ENCODE measurements at places on chromosomes 12 and 14.

DNA sequence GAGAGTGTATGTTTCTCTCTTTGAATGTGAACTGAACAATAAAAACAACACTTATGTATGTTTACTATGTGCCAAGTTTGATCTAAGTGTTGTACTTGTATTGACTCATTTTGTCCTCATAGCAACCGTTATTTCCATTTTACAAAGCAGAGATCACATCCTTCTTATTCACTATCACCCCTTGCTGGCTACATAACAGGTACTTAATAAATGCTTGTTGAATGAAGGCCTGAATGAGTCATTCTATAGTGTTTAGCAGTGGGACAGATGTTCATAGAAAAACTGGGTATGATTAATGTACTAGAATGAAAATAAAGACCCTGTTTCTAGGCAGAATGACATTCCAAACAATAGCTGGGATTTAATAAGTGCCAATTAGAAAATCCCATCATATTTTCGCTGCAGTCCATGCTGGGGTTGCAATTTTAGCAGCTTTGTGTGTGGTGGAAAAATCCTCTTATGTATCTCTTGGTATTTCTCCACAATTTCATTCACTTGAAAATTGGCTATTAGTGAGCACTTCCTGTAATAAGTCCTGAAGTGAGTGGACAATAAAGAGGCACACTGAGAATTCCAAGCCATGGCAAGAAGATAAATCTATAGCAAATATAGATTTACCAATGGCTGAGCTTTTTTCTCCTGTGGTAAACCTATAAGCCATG, 86.0 kb downstream of the FAR2 start:
- DNase-seq = no peak

- no peak for DNase-seq
Measured at GRCh38 chr14:43540948-43541347, 966.1 kb downstream of the FSCB start.

GRCh38 chr14:71362920-71363584, 455.8 kb downstream of the PCNX1 start:
- no peak for DNase-seq

DNA sequence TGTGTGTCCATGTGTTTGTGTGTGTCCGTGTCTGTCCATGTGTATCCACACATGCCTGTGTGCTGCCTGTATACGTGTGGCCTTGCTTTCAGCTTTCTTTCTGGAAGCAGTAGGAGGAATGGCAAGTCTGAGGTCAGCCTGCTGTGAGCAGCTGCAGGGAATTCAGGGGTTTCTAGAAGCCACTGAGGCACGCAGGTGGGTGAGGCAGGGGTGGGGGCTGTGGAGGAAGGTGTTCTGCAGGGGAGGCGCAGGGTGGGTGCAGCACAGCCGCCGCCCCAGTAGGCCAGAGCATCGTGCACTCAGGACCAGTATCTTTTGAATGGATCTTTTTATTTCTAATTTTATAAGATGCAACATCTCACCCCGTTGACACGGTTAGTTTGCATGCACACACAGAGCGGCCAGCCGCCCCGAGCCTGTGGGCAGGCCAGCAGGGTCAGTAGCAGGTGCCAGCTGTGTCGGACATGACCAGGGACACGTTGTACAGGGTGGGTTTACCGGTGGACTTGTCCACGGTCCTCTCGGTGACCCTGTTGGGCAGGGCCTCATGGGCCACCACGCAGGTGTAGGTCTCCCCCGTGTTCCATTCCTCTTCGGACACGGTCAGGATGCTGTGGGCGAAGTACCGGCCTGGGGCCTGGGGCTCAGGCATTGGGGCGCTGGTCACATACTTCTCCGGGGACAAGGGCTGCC, 327.7 kb downstream of the TMEM121 start:
- DNase-seq = no peak

- no peak for DNase-seq
Measured at GRCh38 chr14:104600141-104600643, 4.4 kb downstream of the TMEM179 start.

DNA sequence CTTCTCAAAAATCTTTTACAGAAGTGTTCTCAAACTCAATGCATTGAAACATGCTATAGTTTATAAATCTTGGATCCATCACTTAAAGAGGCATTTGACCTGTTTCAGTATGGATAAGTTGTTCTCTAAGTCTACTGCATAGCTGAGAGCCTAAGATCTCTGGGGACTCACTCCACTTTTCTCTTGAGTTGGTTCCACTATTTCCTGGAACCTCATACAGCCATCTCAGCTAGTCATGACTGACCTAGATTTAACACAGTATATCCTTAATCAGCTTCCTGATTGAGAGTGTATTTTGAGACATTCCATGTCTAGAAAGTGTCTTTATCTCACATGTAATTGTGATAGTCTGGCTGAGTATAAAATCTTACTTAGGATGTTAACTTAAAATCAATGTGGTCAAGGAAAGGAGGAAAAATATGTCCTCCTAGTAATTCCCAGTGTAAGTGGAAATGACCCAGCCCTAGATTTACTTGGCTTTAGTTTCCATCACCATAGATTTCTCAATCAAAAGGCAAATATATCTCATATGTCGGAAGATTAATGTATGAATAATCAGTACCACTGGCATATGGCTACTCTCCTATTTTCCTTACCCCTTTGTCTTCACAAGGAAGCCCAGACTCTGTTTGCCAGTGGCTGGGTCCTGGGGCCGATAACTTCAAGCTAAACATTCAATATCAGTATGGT, 61.9 kb downstream of the KICS2 start:
- no peak for DNase-seq

- no peak for DNase-seq
Measured at GRCh38 chr14:95500201-95500681, 16.2 kb downstream of the SYNE3 start.

DNA sequence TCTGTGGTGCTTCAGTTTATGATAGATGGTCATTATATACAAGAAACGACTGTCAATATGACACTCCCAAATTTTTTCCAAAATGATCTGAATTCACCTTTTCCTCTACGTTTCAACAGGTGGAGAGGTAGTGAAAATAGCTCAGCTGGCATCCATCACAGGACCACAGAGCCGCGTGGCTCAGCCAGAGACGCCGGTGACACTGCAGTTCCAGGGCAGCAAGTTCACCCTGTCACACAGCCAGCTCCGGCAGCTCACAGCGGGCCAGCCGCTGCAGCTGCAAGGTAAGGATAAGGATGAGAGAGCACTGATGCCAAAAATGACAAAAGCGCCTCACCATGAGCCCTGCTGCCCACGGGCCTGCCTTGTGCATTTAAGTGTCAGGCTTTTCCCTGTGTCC, 73.9 kb downstream of the EP400 start:
- DNase-seq = no peak
